NCI-H1436 (cell line): ENCODE measurements at places on chromosomes 1 and 21.

DNA sequence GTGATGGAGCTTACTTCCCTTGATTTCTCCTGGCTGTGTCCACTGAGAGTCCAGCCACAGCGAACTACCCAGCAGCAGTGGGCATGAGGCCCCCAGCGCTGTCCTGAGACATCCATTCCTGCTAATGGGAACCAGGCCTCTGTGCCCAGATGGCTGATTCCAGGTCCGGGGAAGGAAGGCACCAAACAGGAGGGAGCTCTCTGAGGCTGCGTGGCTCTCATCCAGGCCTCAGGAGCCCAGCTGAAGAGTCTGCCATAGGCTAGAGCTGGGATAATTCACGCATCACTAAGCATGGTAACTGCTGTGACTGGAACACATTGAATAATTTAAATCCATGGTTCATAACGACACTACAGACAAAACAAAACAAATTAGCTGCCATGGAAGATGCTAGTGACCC, 24.7 kb upstream of the LRRC47 start:
- DNase-seq = no peak

DNA sequence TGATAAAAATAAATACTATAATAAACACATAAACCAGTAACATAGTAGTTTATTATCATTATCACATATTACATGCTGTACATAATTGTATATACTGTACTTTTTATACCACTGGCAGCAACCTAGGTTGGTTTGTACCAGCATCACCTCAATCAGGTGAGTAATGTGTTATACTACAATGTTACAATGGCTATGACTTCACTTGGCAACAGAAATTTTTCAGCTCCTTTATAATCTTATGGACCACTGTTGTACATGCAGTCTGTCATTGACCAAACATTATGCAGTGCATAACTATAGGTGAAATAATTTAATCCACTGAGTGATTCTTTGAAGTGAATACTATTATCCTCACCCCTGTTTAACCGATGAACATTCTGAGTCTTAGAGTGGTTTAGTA, 44.5 kb downstream of the TNFSF4 start:
- DNase-seq = no peak

GRCh38 chr1:18965206-18966173, 9.0 kb upstream of the IFFO2 start:
- no peak for DNase-seq

DNA sequence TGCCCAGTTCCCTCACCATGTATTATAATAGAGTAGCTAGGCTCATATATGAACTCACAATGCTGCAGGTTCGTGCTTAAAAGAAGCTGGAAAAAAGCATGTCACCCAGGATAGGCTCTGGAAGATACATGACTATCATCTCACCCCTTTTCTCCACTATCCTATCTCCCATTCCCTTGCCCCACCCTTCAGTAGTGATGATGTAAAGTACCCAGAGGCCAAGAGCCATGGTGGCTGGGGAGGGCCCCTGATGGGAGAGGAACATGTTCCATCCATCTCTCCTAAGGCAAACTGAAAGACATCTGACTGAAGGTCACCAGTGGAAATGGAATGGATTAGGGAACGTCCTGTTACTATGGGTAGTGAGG, 20.3 kb upstream of the RBBP5 start:
- DNase-seq = no peak

DNA sequence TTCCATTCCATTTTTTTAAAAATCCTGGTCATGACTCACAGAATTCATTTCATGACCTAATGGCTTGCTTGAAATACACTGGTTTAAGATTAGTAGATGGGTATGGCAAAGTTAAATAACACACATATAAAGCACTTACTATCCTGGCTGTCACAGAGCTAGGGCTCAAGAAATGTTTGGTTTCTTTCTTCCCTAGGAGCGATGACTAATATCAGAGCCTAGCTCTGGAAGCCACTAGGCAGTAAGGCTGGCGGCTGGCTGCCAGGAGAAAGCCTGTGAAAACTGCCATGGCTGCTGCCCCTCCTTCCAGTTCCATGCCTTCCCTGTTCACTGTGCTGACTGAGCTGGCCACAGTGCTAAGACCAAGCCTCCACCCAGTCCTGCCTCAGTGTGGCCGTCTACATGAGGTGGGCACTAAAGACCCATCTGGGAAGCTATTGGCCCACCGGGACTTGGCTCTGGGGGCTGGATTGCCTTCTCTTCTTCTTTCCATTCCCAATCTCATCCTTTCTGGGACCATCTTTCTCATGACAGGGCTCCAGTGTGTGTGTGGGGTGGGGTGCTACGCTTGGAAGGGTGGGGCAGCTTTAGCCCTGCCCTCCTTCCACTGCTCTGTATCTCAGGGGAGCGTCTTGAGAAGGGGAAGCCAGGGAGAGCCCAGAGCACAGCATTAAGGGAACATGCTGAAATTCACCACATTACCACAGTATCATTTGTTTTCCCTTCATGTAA, 10.8 kb upstream of the ASCL5 start:
- no peak for DNase-seq

GRCh38 chr1:21963477-21964217, 13.2 kb upstream of the CELA3B start:
- DNase-seq = peak; percentile 61

GRCh38 chr1:27292106-27292505, 29.9 kb upstream of the TMEM222 start:
- DNase-seq = no peak

GRCh38 chr1:154423304-154423987, 18.3 kb downstream of the IL6R start:
- no peak for DNase-seq

DNA sequence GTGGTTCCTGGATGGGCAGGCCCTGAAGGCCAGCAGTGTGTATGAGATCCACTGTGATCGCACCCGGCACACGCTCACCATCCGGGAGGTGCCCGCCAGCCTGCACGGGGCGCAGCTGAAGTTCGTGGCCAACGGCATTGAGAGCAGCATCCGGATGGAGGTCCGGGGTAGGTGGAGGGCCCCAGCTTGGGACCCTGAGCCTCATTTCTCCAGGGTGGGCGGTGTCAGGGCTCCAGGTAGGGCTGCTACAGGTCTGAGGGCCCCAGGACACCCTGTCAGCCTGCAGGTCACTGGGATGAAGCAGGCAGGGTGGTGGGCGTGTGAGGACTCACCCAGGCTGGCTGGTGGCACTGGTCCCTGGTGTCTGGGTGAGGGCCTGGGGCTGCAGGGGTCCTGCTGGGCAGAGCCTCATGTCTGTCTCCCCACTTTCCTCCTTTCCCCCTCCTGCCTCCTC, 7.8 kb downstream of the OBSCN start:
- no peak for DNase-seq

DNA sequence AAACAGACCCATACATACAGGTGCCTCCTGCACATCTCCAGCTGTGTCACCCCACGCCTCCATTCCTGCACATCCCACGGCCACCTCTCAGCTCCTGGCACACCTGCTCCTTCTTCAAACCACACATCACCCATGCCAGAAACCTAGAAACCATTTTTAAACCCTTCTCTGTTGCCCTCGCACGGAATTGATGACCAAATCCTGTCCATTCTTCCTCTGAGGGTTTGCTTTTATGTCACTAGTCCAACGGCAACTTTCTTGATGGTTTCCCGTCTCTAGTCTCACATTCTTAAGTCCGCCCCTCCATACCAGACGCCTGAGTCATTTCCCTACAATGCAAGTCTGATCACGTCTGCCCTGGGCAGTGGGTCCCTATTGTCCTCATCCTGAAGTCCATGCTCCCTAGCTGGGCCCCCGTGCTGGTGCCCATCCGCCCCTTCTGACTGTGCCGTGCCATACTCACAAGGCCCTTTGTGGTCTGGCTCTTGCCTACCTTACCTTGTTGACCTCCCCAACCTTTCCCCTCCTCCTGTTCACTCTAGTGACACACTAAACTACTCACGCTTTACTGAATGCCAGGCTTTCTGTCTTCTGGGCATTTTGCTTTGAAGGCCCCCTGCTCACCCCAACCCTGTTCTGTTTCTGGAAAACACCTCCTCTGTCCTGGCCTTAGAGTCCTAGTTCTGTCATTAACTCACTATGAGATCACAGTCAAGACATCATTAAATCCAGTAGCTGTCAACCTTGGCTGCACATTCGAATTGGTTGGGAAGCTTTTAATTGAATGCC, 17.6 kb downstream of the SLC2A1 start:
- DNase-seq = no peak

DNA sequence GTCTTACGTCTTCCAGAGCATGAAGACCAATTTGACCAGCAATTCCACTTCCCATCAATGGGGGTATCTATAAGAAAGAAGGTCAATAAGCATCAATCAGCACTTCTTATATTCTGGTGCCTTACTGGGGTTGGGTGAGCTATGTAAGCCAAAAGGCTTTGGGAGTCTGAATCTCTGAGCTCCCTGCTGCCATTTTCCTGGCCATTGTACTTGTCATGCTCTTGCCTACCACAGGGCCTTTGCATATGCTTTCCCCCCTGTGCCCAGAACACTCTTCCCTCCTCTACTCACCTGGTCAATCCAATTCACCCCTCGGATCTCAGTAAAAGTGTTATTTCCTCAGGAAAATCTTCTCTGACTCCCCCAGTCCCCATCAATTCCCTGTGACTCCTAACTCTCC, 36.3 kb downstream of the C8B start:
- no peak for DNase-seq

GRCh38 chr1:60425528-60425927, 352.0 kb upstream of the C1orf87 start:
- no peak for DNase-seq

- no peak for DNase-seq
Observed at GRCh38 chr21:38897532-38898421, 92.0 kb downstream of the ETS2 start.

GRCh38 chr21:36212513-36212780, 55.8 kb downstream of the DOP1B start:
- DNase-seq = no peak

DNA sequence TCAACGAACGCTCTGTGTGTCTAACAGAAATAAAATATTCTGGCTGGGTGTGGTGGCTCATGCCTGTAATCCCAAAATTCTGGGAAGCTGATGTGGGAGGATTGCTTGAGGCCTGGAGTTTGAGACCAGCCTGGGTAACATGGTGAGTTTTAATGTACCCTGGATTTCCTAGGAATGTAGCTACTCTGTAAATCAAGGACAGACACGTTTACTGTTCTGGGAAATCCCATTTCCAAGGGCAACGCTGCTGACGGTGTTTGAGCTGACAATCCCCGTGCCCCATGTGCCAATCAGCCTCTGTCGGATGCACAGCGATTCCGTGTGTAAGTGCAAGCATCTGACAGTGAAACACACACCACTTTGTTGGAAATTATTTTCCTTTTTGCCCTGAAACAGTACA, 8.0 kb downstream of the CORT start:
- DNase-seq = no peak

DNA sequence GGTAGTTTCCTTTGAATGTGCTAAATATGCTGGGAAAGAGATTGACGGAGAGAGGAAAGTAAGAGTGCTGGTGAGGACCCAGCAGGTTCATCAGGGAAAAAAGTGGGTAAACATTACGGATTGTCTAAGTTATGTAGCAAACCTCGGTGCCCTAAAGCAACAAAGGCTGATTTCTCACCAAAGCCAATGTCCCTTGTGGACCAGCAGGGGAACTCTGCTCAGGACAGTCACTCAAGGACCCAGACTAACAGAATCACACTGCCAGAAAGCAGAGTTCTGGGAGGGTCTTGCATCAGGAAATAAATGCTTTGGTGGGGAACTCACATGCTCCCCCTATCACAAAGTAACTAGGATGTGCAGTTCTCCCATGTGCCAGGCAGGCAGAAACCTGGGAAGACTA, 1.7 kb upstream of the IKBKE start:
- DNase-seq = no peak

DNA sequence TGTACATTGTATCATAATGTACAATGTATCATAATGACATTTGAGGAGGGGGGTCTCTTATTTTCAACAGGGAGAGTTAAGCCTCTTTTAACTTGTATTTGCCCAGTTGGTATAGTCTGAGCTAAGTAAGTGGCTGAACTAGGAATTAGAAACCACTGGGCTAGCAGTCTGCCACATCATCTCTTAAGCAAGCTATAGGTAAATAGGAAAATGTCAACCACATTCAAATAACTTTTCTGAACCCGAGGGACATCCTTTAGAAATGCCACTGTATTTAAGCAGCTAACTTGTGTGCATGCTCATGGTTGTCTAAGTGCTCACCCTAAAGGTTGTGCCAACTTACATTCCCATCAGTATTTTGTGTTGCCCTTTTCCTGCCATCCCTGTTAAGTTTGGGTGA, 35.5 kb upstream of the ASB17 start:
- no peak for DNase-seq

GRCh38 chr1:178580096-178580495, 67.2 kb downstream of the TEX35 start:
- DNase-seq = no peak

DNA sequence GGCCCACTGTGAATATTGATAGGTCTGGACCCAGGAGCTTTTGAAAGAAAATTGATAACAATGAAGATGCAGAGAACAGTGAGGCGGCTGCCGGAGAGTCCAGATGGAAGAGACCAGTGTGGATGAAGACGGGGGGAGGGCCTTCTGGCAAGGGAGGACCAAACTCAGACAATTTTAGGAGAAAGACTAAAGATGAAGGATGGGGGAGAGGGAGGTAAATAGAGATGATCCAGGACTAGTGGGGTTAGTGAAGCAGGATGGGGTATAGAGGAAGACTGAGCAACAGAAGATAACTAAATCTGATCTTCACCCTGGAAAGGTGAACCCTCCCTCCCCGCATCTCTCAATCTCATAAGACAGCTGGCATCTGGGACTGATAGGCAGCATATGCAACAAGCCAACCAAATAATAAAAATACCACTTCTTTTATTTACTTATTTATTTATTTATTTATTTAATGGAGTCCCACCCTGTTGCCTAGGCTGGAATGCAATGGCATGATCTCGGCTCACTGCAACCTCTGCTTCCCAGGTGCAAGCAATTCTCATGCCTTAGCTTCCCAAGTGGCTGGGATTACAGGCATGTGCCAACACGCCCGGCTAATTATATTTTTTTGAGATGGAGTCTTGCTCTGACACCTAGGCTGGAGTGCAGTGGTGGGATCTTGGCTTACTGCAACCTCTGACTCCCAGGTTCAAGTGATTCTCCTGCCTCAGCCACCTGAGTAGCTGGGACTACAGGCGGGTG, 10.5 kb downstream of the EIF3I start:
- no peak for DNase-seq

DNA sequence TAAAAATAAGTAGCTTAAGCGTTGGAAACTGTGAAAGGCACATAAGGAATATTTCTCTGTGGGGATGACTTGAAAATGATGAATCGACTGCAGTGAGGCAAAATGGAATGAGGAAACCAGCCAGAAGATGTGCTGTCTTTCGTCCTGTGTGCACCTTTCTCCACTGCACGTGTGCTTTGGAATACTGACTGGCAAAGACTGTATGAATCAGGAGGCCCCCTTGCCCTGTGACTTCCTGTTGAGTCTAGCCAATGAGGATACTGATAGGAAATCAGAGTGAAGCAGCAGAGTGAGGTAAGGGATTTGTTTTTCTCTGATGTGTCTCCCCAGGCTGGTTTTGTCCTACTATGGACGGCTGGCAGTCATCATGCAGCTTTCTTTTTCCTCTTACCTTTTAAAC, 118.2 kb upstream of the ADGRL4 start:
- DNase-seq = no peak
